ENCODE measurements at places on chromosomes 7 and 10.

DNA sequence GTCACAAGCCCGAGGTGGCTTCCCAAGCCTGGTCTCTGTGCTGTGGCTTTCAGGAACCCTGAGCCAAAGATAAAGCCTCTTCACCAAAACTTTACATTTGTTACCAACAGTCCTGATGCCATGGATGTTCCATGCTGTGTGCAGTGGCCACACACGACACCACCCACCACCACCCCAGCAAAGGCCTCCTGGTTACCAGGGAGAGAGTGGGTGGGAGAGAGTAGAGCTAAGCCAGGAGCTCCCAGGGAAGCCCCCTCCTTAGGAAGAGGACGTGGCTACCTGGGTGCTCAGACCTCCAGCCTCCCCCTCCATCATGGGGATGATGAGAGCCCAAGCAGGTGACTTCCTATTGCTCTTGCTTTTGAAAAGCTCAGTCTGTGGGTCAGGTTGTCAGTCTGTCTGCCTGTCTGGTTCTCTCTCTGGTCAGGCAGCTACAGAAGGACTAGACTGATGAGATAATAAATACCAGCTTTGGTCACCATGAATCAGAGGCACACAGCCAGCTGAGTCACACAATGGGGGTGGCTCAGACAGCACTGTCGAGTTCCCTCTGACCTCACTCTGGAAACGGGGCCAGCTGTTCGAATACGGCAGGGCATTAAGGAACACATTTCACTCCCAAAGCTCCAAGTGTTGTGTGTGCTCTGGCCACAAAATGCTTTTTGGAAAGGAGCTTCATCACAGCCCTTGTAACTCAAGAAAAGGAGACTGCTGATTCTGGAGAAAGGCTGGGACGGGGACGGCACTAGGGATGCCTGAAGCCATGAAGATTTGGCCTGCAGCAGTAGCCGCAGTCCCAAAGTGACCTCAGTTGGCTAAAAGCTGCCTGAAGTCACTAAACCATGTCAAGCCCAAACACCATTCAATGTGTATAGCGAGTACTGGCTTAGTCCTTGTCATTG lies 166.0 kb downstream of the FANK1 start:
- DNase-seq: no peak

- DNase-seq: no peak
These were observed 95.8 kb downstream of the SEMA3C start for GRCh38 chr7:80823057-80823456.

DNA sequence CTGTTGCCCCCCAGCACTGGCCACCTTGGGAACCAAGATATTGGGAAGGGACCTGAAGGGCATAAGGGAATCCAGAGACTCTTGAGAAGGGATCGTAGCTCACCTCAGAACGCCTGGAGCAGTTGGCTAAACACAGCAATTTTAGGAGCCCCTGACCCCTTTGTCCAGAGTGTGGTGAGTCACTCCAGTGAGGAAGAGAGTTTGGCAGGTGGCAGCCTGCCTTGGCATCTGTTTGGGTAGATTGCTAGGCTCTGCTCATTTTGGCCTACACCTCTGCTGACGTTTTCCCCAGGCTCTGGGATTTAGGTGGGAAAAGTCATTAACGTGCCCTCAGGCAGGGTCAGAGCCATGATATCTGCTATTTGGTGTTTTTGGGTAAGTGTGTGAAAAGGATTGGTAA lies 100.6 kb downstream of the GRB10 start:
- DNase-seq: no peak

DNA sequence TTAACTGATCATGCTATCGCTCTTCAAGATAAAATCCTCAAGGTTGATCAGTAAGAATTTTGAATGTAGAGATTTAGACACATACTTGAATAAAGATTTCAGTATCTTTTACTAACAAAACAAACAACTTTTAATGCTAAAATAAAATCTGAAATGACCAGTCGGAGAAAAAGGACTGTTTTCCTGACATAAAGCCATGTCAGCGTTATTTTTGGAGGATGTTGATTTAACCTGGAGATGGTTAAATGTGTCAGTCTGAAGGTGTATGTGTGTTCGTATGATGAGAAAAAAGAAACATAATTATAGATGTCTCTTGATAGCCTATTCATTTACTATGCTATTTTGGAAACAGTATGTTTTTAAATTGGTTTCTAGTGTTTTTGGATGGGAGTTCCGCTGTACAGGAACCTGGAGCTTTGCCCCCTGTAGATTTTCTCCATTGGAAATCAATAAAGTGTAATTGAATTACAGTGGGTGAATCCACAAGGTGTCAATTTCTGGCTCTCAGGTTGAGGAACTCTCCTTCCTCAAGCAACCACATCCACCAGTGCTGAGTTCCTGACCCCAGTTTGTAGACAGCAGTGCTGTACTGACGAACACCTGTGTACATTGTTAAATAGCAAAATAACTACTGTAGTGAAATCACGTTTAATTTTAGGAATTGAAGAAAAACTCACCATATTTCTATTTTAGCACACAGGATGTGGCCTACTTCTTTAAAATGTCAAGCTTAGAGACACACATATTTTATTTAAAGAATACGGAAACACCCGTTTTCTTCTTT lies 670.1 kb downstream of the MAGI2 start:
- no peak for DNase-seq

- DNase-seq: no peak
These were observed 56.3 kb upstream of the TMEM72 start for GRCh38 chr10:44854693-44855350.

GRCh38 chr10:15043674-15044073 lies at the start of gene OLAH:
TSS of gene OLAH (plus strand) at chr10:15043943. CDS start at chr10:15047289, 3,346 bp downstream.
- DNase-seq: no peak

DNA sequence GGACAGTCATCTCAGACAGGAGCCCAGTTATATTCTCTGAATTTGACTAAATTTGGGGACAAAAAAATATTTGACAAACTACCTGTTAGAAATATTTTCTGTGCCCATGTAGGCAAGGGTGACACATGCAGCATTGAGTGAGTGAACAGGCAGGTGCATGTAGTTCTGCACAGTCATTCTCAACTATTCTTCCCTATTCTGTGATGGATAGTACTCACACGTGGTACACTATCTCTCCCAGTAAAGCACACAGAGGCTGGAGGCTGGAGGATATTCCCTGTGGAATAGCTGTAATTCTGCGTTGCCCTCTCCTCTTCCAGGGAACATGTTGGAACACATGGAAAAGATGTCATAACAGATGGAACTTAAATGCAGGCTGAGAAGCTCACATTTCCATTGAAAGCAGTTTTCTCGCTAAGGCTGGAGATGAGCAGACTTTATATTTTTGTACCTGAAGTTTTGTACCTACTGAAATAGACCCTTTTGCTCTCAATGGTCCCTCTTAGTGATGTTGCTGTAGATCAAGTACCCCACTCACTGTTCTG lies 75.0 kb downstream of the GPR141 start:
- DNase-seq: no peak

Data from stimulated activated CD4-positive, alpha-beta T cell treated with anti-CD3 and anti-CD28 coated beads, Interleukin-15, amount 100 ng/mL, for 24 hours (primary cell).